CD8-positive, alpha-beta T cell (primary cell): ENCODE measurements at places on chromosomes 1 and 21.

DNA sequence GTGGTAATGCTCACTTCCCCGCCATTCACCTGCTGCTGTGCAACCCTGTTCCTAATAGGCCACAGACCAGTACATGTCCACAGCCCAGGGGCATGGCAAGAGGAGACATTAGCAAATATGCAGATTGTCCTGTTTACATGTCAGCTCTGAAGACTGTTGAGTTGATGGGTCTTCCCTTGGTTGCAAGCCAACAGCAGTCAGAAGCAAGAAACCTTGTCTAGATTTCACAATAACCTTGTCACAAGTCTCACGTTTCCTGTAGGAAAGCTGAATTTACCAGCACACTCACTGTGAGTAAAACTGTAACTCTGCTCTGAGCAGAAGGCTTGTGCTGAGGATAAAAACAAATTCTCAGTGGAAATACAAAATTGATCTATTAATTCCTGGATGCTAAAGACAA is 195.1 kb downstream of the HLX start:
- no peak for DNase-seq

DNA sequence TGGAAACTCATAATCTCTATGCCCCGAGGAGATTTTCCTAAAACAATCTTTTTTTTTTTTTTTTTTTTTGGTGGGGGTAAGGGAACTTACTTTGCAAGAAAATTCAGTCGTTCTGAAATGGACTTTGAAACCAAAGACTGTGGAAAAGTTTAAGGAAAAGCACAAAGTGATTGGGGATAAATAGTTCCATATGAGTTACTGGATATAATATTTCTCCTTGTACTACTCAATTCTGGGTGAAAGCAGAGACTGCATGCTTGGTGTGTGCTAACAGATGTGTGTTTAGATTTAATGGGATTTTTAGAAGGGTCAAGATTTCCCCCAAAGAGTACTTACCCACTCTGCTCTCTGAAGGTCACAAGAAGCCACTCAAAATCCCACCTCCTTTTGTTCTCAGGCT is 204.9 kb upstream of the USP24 start:
- DNase-seq = no peak

- DNase-seq = no peak
These were observed 8.6 kb upstream of the TFF1 start for GRCh38 chr21:42374864-42375499.

DNA sequence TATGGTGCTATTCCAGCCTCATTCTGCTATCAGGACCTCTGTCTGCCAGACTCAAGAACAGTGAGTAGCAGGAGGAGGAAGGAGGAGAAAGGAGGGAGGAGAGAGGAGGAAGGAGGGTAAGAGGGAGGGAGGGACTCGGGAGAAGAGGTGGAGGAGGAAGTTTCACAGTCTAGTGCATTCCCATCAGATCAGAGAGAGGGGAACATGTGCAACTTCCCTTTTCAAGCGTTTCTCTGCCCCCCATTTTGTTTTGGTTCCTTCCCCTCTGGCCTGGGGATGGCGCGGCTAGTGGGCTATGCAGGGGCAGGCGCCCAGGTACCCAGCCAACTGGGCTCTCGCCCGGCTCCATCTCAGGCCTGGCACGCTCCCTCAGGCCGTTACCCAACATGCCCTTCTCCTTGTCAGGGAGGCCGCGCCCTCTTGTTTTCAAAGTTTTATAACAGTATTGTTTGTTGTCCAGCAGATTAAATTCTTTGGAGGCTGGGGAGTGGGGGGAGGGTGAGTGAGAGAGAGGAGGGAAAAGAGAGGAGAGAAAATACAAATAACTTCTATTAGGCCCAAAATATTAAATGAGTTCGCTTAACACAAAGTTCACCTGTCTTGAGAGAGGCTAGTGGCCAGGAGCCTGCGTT is 56.0 kb downstream of the CD46 start:
- DNase-seq = no peak

DNA sequence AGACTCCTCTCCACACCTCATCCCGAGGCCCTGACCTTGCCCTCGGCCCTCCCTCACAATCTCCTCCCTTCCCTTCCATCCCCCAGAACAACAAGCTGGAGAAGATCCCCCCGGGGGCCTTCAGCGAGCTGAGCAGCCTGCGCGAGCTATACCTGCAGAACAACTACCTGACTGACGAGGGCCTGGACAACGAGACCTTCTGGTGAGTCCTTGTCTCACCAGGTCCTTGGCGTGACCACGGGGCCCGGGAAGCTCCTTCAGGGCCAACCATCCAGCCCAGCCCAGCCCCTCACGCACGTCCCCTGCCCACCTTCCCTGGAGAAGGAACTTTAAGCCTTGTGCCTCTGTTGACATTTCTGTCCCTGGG is 15.6 kb downstream of the PODN start:
- DNase-seq = no peak
